ENCODE measurements at places on chromosomes 11 and 22.

DNA sequence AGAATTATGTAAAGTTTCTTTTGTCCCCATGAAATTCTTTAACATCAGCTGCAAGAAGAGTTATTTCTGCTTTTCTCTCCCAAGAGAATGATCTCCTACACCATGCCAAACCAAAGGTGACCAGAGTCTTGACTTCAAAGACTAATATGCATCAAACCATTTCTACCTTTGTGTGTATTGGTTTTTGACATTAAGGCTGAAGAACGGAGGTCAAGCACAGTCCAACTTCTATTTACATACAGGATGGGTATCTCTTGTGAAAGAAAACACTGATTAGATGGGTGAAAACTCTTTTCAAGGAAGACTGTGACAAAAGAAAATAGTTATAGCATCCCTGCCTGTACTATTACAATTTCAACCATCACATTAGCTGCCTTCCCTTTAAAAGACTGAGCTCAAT is 256.3 kb downstream of the CADM1 start:
- no peak for DNase-seq

DNA sequence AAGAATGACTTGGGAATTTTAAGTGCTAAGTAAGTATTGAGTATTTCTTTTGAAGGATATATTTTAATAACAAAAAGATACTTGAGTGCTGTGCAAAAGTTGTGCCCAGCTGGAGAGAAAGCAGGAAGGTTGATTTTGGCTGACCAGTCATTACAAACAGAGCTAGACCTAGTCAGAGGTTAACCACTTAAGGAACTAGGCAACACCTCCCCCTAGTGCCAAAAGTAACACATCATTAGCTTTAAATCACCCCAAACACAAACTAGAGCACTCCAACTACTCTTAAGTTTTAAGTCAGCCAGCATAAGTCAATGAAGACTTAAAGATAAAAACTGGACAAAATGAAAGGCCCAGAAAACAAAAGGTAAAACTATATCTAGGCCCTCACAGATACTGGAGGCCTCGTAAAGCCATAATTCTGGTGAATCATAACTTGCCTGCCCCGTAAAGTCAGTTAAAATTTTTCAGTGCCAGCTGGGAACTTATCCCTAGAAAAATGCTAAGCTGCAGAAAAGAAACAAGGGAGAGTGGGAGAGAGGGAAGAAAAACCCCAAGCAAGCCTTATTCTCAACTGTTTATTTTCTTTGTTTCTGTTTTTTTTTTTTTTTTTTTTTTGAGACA is 4.6 kb downstream of the TMEM9B start:
- DNase-seq = peak; percentile 73

- DNase-seq = no peak
These were observed 54.3 kb upstream of the TNRC6B start for GRCh38 chr22:40123387-40123786.

GRCh38 chr11:8168485-8169257 is at the start of gene RIC3:
TSS of gene RIC3 (minus strand) at chr11:8169025. CDS start at chr11:8168989, 36 bp downstream.
- DNase-seq = no peak

DNA sequence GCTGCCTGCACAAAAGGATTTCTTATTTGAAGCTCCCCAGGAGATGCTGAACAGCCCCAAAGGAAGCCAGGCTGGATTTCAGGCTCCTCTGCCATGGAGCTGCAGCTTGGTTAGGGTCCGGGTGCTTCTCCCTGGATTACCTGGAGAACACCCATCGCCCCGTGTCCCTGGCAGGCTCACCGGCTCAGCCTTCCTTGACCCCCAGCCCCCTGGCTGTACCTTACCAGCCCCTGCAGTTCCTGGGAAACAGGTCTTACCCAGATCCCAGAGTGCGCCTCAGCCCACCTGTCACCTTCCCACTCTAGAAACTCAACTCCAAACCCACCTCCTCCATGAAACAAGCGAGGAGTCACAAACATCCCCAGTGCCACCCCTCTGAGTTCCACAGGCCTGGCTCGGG is 45.3 kb upstream of the CD5 start:
- DNase-seq = no peak

- DNase-seq = no peak
These were observed 8.8 kb upstream of the KLHL35 start for GRCh38 chr11:75441804-75442132.

- no peak for DNase-seq
These were observed 44.6 kb upstream of the LIN7C start for GRCh38 chr11:27551127-27551526.

DNA sequence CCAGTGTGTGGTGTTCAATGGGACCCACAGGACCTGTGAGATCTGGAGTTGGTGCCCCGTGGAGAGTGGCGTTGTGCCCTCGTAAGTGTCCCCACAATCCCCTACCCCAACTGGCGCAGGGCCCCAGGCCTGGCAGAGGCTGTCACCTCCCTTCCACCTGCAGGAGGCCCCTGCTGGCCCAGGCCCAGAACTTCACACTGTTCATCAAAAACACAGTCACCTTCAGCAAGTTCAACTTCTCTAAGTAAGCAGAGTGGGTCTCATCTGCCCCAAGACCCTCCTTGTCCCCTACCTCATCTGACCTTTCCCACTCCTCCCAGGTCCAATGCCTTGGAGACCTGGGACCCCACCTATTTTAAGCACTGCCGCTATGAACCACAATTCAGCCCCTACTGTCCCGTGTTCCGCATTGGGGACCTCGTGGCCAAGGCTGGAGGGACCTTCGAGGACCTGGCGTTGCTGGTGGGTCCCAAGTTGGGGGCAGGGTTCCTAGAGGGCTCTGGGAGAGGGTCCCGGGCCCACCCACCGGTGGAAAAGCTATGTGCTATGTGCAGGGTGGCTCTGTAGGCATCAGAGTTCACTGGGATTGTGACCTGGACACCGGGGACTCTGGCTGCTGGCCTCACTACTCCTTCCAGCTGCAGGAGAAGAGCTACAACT is 8.1 kb downstream of the P2RX6 start:
- no peak for DNase-seq

- no peak for DNase-seq
These were observed 14.0 kb upstream of the ARHGAP8 start for GRCh38 chr22:44738347-44738715.

GRCh38 chr22:35378621-35379020 is 2.3 kb upstream of the HMOX1 start:
- DNase-seq = no peak

- no peak for DNase-seq
These were observed 24.9 kb upstream of the CHKA start for GRCh38 chr11:68146010-68146540.

DNA sequence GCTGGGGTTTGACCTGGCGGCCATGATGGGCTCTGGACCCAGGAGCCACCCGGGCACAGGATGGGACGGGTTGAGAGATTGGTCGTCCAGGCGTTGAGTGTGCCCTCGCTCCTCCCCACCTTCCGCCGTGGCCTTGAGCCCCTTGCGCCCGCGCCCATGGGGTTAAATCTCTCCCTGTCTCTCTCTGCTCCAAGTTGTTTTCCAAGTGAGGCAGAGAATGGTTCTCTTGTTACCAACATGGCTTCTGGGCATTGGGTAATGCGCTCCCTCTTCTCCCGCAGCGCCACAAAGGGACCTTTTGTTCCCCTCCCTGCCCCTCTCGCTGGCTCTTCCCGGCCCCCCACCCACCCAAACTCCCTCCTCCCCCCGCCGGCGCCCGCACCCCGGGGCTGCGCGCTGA is 18.8 kb upstream of the PICK1 start:
- no peak for DNase-seq

- DNase-seq = peak; percentile 10
These were observed 47.2 kb upstream of the CEP295 start for GRCh38 chr11:93614173-93614722.

GRCh38 chr22:27420195-27420816 is 381.2 kb downstream of the MN1 start:
- no peak for DNase-seq

- DNase-seq = peak; percentile 29
These were observed 5.7 kb downstream of the MPZL2 start for GRCh38 chr11:118258410-118258809.

- no peak for DNase-seq
These were observed 191.6 kb upstream of the NCAM1 start for GRCh38 chr11:112769584-112769983.

DNA sequence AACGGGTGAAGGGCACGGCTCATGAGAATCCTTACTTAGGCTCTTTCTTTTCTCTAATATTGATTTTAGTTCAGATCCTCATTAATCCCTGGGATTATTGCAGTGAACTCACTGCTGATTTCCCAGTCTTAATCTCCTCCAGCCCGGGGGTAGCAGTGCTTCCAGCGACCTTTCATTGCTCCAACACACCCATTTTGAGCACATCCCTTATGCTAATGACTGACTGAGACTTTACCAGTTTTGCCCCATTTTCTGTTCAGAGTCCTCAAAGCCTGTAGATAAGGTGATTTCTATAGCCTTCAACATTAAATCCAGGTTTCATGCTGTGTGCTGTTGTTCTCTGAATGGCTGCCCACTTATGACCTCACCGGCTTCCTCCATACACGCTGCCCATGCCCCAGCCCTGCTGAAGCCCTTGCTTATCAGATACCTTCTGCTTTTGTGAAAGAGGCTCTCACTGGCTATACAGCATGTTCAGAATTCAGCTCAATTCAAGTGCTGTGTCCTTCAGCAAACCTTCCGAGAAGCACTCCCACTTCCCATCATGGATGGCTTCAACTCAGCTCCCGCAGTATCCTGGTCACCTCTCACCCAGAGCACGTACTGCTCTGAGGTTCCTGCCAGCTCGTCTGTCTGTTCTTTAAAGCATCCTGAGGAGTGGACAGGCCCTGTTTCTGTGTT is 49.0 kb downstream of the PPFIA1 start:
- no peak for DNase-seq

GRCh38 chr22:45743687-45744086 is 72.1 kb downstream of the ATXN10 start:
- DNase-seq = no peak

DNA sequence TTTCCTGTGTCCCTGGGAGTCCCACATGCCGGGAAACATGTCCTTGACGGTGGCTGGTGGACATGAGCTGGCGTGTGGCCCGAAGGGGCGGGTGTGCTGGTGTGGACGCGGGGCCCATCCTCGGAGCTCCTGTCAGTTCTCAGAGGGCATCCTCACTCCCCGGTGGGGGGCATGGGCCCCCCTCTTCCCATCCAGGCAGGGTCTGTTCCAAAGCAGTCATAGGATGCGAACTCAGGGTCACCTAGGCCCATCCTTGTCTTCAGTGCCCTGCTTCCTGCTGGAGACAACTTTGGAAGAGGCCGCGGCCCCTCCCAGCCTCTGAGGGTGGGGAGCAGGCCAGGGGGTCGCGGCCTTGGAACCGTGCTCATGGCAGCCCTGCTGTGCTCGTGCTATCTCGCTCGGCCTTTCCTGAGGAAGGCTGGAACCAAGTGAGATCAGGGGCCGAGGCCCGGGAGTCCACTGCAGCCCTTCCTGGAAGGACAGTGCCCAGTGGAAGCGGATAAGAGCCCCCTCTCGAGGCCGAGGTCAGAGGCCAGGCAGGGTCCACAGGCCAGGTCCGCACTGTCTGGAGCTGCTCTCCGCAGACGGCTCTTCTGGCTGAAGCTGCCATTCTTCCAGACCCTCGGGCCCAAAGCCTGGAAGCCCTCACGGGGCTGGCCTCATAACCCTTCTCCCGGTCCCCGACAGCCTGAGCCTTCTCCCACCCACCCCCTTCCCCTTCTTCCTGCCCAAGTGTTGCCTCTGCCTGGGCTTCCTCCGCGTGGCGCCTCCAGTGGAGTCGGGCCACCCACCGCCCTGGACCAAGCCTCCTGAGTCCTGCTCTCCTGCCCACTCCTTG is 8.7 kb downstream of the GRK2 start:
- DNase-seq = no peak

GRCh38 chr11:72637926-72638325 is 36.3 kb downstream of the PDE2A start:
- DNase-seq = no peak

- no peak for DNase-seq
These were observed 49.6 kb upstream of the KIRREL3 start for GRCh38 chr11:127050186-127050585.

DNA sequence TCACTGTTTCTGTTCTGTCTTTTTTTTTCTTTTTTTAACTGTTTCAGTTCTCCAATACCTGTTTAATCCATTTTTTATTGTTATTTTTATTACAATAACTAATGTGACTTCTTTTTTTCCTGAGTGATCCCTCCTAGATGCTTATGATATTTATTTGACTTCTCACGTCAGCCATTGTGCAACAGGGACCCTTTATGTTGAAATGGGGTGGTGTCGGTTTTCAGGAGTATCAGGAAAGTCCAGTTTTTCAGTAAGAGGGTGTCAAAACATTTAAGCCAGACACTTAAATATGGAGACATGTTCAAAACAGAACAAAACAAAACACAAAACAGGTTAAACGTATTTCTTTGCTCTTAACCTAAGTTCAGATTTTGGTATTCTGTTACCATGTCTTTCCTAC is 418.8 kb downstream of the DYNC2H1 start:
- DNase-seq = no peak

GRCh38 chr22:40477683-40478337 is 107.4 kb downstream of the SGSM3 start:
- no peak for DNase-seq

DNA sequence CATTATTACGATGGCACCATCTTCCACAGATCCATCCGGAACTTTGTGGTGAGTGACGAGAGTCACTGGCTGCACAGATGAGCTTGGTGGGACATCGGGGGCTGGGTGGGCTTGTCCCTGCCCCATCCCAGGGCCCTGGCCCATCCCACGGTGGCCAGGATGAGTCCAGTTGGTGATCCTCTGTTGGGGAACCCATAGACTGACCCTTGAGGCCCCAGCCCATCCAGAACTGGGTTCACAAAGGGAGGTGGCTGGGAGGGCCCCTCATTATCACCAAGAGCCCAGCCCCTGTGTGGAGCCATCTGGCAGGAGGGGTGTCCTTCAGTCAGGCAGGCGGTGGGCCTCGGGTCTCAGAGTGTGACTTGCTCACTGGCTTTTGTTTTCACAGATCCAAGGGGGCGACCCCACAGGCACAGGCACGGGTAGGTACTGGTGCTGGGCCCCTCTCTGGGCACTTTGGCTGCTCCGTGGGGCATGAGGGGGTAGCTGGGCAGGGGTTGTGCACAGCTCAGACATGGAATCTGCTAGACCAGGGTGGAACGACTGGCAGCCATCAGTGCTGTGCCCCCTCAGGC is 22.0 kb downstream of the PPIL2 start:
- DNase-seq = no peak

DNA sequence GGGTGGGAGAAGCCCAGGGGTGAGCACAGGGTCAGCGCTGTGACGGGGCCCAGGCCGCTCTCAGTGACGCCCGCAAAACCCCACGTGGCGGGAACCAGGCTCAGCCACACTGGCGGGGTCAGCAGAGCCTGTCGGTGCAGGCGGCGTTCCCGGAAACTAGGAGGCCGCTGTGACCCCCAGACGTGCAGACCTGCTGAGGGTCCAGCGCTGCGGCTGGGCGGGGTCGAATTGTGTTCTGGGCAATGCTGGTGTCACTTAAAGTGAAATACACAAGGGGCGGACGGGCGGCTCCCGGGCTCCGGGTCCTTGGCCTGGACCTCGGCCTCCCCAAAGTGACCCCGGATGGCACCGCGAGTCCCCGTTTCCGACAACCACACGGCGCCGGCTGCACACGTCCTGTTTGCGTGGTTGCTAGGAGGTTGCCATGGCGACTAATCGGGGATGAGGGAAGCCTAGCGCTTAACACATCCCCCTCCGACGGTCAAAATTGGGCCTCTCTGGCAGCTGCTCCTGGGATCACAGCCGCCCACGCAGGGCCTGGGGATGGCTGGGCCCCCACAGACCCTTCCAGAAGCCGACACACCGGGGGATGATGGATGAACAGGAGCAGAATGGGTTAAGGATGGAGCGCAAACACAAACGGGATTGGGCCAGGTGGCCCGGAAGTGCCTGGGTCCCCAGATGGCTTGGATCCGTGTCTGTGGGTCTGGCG is 81.7 kb upstream of the PRR5 start:
- peak; percentile 47 for DNase-seq

GRCh38 chr11:46360878-46361277 is 13.6 kb downstream of the DGKZ start:
- peak; percentile 45 for DNase-seq

GRCh38 chr11:130828741-130829140 is 87.5 kb downstream of the SNX19 start:
- no peak for DNase-seq
